ENCODE measurements at places on chromosomes 7 and 10. TPM values are rescaled to one million over a fixed set of nuclear protein-coding genes. Genes with fewer than 3 reads are reported as not detected.

The COX15 gene
- 73.8 TPM for polyA plus RNA-seq

The LRRC4 gene
- 5.8 TPM for polyA plus RNA-seq

The MLLT10 gene
- polyA plus RNA-seq, result 56.9 TPM

- DNase-seq, result no peak
Measured at GRCh38 chr7:87510411-87510875, 35.0 kb upstream of the ABCB4 start.

DNA sequence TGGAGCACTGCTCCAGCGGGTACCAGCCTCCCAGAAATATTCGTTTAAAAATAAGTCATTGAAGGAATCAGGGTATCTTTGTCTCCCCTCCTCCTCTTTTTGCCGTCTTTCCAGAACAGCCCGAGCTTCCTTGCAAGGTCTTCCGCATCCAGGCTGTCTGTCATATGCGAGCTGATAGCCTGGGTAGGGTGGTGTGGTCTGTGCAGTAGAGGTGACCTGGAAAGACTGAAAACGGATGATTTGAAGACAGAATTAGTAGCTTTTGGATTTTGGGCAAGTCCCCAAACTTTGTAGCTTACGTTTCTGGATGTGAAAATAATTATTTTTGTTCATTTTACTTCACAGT is 480 bp downstream of the VPS50 start:
- DNase-seq, result no peak

DNA sequence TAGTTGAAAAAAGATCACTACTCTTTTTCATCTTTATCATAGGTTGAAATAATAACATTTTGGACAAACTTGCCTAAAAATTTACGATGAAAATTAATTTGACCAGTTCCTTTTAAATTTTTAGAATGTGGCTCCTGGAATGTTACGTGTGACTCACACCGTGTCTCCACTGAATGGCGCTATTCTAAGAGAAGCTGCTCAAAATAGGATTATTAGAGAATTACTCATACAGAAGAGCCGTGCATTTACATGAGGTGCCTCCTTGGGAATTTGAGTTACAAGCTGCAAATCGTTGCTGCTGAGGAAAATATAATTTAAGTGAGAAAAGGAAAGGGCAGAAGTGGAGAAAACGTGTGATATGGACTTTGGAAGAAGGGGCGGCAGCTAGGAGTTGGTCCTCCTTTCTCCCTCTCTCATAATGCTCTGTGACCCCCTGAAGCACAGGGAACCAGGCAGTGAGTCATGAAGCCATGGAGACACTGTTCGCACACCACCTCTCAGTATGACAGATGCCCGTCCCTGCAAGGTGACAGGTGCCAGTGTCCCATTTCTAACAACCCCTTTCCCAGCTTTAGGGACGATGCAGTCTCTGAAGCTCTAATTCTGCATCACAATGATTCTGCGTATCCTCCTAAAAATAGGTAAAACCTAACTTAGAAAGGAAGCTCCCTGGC is 323.2 kb upstream of the COBL start:
- DNase-seq, result no peak
